ENCODE measurements at places on chromosomes 1 and 21. TPM values are rescaled to one million over a fixed set of nuclear protein-coding genes. Genes with fewer than 3 reads are reported as not detected.

- no peak for DNase-seq
- peaks cover 2% of the 10 kb centered on the region for H3K27me3 ChIP-seq
- no peak overlapping the region for H3K27ac ChIP-seq
- no peaks in the 10 kb centered on the region for H3K36me3 ChIP-seq
- no peaks in the 10 kb centered on the region for H3K4me1 ChIP-seq
These were observed 21.6 kb downstream of the METTL13 start for GRCh38 chr1:171803045-171803444.

DNA sequence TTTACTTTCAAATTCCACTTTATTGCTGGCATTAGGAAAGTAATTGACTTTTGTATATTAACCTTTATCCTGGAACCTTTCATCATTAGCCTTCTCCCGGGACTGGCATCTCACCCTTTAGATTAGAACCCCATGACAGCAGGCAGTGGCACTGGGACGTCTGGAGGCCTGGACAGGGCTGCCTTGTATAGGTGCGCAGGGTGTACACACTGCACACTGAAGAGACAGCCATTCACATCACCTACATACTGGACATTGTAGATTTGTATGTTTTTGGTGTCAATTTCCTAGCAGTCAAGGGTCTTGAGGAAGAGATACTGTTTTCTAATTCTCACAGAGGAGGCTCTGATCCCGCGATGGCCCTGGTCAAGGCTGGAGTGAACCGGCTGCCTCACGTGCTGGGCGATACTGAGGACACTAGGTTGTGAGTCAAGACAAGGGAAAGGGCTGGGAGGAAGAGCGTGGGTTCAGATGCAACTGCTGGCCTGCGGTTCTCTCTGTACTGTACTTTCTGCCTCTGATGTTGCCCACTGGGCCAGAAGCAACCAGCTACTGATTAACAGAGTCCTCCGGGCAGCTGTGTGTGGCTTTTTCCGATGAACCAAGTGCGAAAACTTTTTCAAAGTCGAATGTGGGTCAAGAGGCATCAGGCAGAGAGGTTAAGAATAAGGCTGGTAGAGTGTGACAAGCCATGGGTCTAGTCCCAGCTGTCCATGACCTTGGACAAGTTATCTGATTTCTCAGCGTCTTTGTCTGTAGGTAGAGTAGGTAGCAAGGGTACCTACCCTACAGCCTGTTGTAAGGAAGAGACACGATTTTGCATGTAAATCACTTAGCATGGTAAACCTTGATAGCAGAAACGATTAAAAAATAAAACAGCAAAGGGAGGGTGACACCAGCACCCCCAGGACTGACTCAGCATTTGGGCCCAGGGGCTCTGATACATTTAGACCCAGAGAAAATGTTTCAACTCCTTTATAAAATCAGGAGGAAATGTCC is 38.2 kb upstream of the SLC25A33 start:
- H3K4me1 ChIP-seq: no peaks in the 10 kb centered on the region
- H3K4me3 ChIP-seq: no peak overlapping the region
- no peaks in the 10 kb centered on the region for H3K36me3 ChIP-seq
- peaks cover 19% of the 10 kb centered on the region for H3K27me3 ChIP-seq
- H3K27ac ChIP-seq: no peak overlapping the region

DNA sequence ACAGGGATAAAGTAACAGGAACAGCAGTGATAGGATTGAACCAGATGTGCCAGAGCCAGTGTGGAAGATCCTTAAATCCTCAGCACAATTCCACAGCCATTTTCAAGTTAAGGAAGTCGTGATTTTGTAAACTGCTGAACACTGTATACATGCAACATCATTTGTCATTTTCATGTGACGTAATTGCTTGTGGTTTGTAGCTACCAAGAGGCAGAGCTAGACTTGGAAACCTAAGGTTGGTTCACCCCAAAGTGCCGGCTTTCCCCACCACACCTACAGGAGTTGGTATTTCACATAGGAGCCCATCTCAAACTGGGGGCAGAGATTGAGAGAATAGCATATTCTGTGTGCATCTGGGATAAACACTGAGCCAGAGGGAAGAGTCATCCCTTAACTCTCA is 113.9 kb downstream of the CAPN8 start:
- no peaks in the 10 kb centered on the region for H3K36me3 ChIP-seq
- H3K27me3 ChIP-seq: no peaks in the 10 kb centered on the region
- no peaks in the 10 kb centered on the region for H3K4me1 ChIP-seq
- no peak for DNase-seq

- no peaks in the 10 kb centered on the region for H3K36me3 ChIP-seq
- no peak overlapping the region for H3K27ac ChIP-seq
- no peak for DNase-seq
- H3K27me3 ChIP-seq: no peaks in the 10 kb centered on the region
- no peak overlapping the region for H3K4me3 ChIP-seq
These were observed 30.4 kb upstream of the SLC30A1 start for GRCh38 chr1:211609120-211610024.

CRYAA gene
- total RNA-seq: not detected

DNA sequence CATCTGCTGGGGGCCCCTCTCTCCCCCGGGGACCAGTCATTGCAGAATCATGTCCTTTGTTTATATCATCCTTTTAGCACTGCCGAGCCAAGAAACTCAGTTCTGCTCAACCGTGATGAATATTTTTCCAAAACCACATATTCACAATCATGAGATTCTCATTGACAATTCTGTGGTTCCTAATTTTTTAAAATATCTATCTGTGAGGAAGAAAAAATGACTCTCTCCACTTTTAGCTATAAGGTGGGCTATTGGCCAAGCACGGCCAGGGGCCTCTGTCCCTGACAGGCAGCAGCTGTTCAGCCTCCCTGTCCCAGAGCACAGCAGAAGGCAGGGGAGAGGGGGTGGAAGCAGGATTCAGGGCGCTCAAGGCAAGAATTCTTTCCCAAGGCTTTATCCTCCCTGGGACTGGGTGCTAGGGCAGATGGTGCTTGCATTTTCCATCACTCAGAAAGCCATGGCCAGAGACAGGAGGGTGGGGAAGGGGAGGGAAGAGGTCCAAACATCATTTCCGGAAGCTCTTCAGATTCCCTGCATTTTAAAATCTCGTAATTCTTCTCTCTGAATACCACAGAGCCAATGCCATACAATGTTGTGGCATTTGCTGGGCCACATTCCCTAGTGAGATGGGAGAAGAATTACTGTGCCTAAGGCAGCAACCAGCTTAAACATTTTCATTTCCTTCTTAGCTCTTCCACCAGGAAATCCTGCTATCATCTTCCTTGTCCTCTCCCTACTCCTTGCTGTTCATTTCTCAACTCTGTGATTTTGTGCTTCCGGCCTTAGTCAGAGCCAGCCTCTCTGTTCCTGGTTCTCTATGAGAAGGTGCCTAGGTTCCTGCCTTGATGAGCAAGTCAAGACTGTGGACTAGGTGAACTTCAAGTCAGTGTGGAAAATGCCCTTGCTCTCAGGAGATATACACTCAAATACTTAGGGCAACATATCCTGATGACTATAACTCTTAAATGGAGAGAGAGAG is 60.3 kb downstream of the KCNJ6 start:
- H3K4me3 ChIP-seq: peak overlapping the region; percentile 53
- H3K36me3 ChIP-seq: peaks cover 17% of the 10 kb centered on the region
- H3K27me3 ChIP-seq: no peaks in the 10 kb centered on the region
- peak overlapping the region; percentile 94 for H3K27ac ChIP-seq
- H3K4me1 ChIP-seq: peaks cover 49% of the 10 kb centered on the region
- no peak for DNase-seq

SCCPDH gene
- total RNA-seq: 34.9 TPM

- H3K27me3 ChIP-seq: peaks cover 12% of the 10 kb centered on the region
- no peak for DNase-seq
- no peak overlapping the region for H3K27ac ChIP-seq
- H3K4me1 ChIP-seq: peaks cover 2% of the 10 kb centered on the region
These were observed 10.0 kb upstream of the RPE65 start for GRCh38 chr1:68459796-68460195.

- no peak for DNase-seq
- H3K36me3 ChIP-seq: no peaks in the 10 kb centered on the region
- no peak overlapping the region for H3K4me3 ChIP-seq
- H3K27ac ChIP-seq: no peak overlapping the region
These were observed 1319.5 kb downstream of the BRINP3 start for GRCh38 chr1:189158155-189158554.

DNA sequence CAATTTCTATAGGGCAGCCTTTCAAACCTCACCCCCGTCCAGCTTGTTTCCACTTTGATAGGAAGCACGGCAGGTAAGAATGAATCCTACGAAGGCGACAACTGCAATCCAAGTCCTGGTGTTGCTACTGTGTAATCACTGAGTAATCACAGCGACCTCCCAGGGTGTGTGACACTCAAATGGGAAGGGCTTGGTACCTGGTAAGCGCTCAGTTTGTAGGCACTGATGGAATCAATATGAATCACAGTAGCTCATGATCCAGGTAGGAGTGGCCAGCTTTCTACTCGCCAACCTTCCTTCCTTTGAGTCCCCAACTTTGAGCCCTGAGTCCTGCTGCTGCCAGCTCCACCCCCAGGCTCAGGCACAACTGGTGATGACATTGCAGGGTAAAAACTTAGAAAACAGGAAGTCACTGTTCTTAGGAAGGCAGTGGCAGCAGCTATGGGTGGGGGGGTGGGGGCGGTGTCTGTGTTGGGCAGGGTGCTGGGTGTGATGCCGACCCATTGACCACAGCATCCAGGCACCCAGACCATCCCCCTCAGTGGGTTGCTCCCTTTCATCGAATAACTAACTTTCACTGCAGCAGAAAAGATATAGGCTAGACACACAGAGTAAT is 70.7 kb downstream of the CD247 start:
- H3K27me3 ChIP-seq: peaks cover 16% of the 10 kb centered on the region
- no peak overlapping the region for H3K27ac ChIP-seq
- no peaks in the 10 kb centered on the region for H3K36me3 ChIP-seq
- no peaks in the 10 kb centered on the region for H3K4me1 ChIP-seq
- DNase-seq: no peak

GRCh38 chr1:111615870-111616715 is 3.5 kb upstream of the RAP1A start:
- H3K4me3 ChIP-seq: no peak overlapping the region
- H3K27ac ChIP-seq: no peak overlapping the region
- H3K36me3 ChIP-seq: no peaks in the 10 kb centered on the region
- peaks cover 12% of the 10 kb centered on the region for H3K27me3 ChIP-seq
- H3K4me1 ChIP-seq: peaks cover 12% of the 10 kb centered on the region

DCLRE1B gene
- 10.0 TPM for total RNA-seq

CLCA2 gene
- total RNA-seq: not detected

DNA sequence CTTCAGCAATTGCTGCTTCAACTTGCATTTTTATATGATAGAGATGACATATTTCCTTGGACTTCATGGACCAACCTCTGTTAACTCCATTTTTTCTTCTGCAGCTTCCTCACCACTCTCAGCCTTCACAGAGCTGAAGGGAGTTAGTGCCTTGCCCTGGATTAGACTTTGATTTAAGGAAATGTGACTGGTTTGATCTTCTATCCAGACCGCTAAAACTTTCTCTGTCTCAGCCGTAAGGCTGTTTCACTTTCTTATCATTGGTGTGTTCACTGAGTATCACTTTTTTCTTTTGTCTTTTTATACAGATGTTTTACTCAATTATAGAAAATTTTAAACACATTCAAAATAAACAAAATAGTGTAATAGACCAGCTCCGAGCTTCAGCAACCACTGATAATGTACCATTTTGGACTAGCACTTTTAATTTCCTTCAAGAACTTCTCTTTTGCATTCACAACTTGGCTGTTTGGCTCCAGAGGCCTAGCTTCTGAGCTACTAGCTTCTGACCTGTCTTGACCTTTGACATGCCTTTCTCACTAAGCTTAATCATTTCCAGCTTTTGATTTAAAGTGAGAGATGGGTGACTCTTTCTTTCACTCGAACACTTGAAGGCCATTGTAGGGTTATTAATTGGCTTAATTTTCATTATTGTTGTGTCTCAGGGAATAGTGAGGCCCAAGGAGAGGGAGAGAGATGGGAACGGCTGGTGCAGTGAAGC is 9.3 kb downstream of the NEK7 start:
- DNase-seq: no peak
- no peak overlapping the region for H3K4me3 ChIP-seq
- peaks cover 2% of the 10 kb centered on the region for H3K36me3 ChIP-seq

- peaks cover 69% of the 10 kb centered on the region for H3K4me1 ChIP-seq
- H3K27me3 ChIP-seq: no peaks in the 10 kb centered on the region
- no peak overlapping the region for H3K4me3 ChIP-seq
- H3K36me3 ChIP-seq: no peaks in the 10 kb centered on the region
- DNase-seq: no peak
- no peak overlapping the region for H3K27ac ChIP-seq
These were observed 206.4 kb upstream of the SGIP1 start for GRCh38 chr1:66327588-66327987.

DNA sequence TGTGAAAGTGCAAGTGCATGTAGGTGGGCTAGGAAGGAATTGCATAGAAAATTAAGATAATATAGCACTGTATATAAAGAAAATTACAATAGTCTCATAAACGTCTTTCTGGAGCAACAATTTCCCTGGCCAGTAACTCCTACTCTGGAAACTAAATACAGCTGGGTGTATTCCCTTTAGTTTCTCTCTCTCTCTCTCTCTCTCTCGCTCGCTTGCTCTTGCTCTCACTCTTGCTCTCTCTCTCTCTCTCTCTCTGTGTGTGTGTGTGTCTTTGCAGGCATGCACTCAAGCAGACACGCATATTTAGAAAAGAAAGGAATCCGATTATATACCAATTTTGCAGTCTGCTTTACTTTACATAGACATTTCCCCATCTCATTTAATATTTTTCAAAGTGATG is 14.7 kb downstream of the S100A10 start:
- peaks cover 12% of the 10 kb centered on the region for H3K36me3 ChIP-seq
- no peak overlapping the region for H3K4me3 ChIP-seq
- no peak for DNase-seq
- H3K27me3 ChIP-seq: no peaks in the 10 kb centered on the region

DNA sequence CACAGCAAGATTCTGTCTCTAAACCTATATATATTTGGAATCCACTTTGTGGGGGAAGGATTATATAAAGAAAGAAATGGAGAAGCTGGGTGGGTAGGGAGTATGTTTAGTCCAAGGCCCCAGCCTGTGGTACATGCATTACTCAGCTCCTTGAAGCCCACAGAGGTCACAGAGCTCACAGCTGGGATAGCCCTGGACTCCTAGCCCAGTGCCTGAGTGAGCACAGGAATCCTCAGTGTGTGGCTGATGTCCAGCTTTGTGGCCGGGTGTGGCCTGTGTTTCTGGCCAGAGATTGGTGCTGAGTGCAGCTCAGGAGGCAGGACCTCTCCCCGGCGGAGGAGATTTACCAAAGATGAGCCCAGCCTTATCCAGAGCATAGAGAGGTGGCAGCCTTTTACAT is 7.6 kb downstream of the CAPN9 start:
- peaks cover 7% of the 10 kb centered on the region for H3K27me3 ChIP-seq
- no peak overlapping the region for H3K4me3 ChIP-seq
- no peak for DNase-seq
- peaks cover 2% of the 10 kb centered on the region for H3K36me3 ChIP-seq

- peaks cover 39% of the 10 kb centered on the region for H3K4me1 ChIP-seq
- H3K36me3 ChIP-seq: peaks cover 5% of the 10 kb centered on the region
- H3K27me3 ChIP-seq: no peaks in the 10 kb centered on the region
- no peak for DNase-seq
These were observed 1.4 kb downstream of the DVL1 start for GRCh38 chr1:1347663-1348419.

RNF19B gene
- 12.6 TPM for total RNA-seq

- no peak overlapping the region for H3K27ac ChIP-seq
- H3K4me3 ChIP-seq: no peak overlapping the region
- no peaks in the 10 kb centered on the region for H3K4me1 ChIP-seq
- no peaks in the 10 kb centered on the region for H3K36me3 ChIP-seq
- H3K27me3 ChIP-seq: peaks cover 2% of the 10 kb centered on the region
These were observed 24.3 kb downstream of the CA6 start for GRCh38 chr1:8969937-8970336.
